ENCODE measurements at places on chromosomes 3 and 15. TPM values are rescaled to one million over a fixed set of nuclear protein-coding genes. Genes with fewer than 3 reads are reported as not detected.

- no peaks in the 10 kb centered on the region for H3K36me3 ChIP-seq
- peak; percentile 81 for DNase-seq
- H3K27ac ChIP-seq, result no peak overlapping the region
- H3K4me3 ChIP-seq, result no peak overlapping the region
Observed at GRCh38 chr15:70339571-70340493, 242.1 kb upstream of the TLE3 start.

DNA sequence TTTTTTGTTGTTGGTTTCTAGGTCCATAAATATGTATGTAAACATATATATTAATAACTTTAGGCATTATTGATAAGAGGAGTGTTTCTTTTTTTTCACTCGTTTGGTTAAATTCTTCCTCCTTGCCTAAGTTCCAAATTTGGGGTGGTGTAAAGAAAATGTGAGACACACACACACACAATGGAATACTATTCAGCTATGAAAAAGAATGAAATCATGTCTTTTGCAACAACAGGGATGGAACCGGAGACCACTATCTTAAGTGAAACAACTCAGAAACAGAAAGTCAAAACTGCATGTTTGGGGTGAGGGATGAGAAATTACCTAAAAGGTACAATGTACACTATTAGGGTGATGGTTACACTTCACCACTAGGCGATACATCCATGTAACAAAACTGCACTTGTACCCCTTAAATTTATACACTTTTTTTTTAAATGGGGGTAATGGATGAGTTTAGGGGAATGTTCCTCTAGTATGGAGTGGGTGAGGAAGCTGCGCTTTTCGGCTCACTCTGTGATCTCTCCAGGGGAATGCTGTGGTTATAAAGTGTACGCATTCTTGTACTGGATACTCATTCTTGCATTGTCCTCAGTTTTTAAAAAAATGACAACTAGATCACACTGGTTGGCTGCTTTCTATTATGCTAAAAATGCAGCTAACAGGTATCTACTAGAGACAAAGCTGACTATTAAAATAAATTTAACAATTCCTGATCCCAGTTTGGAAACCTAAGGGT lies 50.8 kb upstream of the PPARG start:
- DNase-seq, result no peak
- H3K27ac ChIP-seq, result no peak overlapping the region
- H3K4me3 ChIP-seq, result no peak overlapping the region
- H3K4me1 ChIP-seq, result peaks cover 13% of the 10 kb centered on the region
- no peaks in the 10 kb centered on the region for H3K27me3 ChIP-seq

The SH3GL3 gene
- not detected for total RNA-seq

GRCh38 chr3:169891886-169892285 lies 19.5 kb upstream of the SAMD7 start:
- H3K36me3 ChIP-seq, result no peaks in the 10 kb centered on the region
- no peak overlapping the region for H3K4me3 ChIP-seq
- no peaks in the 10 kb centered on the region for H3K27me3 ChIP-seq
- DNase-seq, result no peak
- H3K27ac ChIP-seq, result no peak overlapping the region
- peaks cover 1% of the 10 kb centered on the region for H3K4me1 ChIP-seq

The RPS17 gene
- 2,252 TPM for total RNA-seq

GRCh38 chr15:66752078-66752477 lies 50.0 kb downstream of the SMAD6 start:
- H3K4me3 ChIP-seq, result no peak overlapping the region
- no peaks in the 10 kb centered on the region for H3K36me3 ChIP-seq
- peak overlapping the region; percentile 36 for H3K27ac ChIP-seq
- DNase-seq, result no peak
- peaks cover 50% of the 10 kb centered on the region for H3K4me1 ChIP-seq
- no peaks in the 10 kb centered on the region for H3K27me3 ChIP-seq

GRCh38 chr3:72338942-72339669 lies 509.1 kb downstream of the SHQ1 start:
- peaks cover 57% of the 10 kb centered on the region for H3K4me1 ChIP-seq
- peak overlapping the region; percentile 2 for H3K27ac ChIP-seq
- H3K4me3 ChIP-seq, result no peak overlapping the region
- H3K27me3 ChIP-seq, result no peaks in the 10 kb centered on the region
